CD8-positive, alpha-beta memory T cell (primary cell): ENCODE measurements at places on chromosomes 13 and 19.
A peak's percentile ranks its signal among the peaks of the same experiment; 100 is the strongest.

DNA sequence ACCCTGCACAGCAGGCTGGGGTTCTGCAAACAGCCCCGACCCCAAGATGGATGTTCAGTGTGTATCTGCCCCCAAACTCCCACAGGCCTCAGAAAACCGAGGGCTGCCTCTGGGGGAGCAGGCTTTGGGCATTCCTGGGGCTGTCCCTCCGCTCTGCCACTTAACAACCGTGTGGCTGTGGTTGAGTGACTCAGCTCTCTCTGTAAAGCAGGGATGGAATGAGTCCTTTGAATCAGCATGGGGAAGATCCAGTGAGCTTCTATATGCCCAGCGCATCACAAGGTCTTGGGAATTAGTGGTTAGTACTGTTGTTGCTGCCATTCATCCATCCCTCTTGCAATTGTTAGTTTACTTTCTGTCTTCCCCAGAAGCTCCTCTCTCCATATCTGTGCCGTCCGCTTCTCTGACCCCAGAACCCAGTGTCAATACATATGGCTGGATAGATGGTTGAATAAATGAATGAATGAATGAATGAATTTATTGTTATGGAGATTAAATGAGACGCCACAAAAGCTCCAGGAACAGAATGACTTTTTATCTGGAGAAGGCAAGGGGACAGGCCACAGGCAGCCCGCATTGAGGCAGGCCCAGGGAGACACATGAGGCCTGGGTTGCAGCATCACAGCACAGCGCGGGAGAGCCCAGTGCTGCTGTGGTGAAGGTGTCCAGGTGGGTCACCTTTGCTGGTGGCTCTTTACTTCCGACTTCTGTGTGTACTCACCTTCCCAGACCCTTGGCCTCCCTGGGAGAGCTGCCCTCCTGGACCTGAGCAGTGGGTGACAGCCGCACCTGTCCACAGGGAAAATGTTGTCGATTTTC is 89.2 kb downstream of the RGCC start:
- no peak for DNase-seq

- DNase-seq = no peak
Measured at GRCh38 chr13:111046590-111047141, 68.4 kb upstream of the ARHGEF7 start.

GRCh38 chr19:18859676-18860301 is 28.0 kb downstream of the UPF1 start:
- DNase-seq = no peak

- DNase-seq = no peak
Measured at GRCh38 chr13:23433171-23434153, at the start of gene SACS. TSS of gene SACS (minus strand) at chr13:23433702. CDS start at chr13:23411239, 22,463 bp downstream.

DNA sequence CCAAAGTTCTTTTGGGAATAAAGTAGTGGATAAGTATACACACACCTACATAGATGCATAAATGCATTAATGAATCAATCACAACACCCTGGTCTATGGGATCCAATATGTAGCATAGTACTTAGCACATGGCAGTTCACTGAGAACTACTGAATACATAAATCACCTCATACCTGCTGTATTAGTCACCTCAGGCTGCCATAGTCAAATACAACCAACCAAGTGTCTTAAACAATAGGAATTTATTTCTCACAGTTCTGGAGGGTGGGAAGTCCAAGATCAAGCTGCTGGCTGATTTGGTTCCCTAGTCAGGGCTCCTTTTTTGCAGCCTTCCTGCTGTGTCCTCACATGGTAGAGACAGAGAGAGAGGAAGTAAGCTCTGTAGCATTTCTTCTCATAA is 228.2 kb downstream of the NHLRC3 start:
- DNase-seq = no peak

- DNase-seq = no peak
Measured at GRCh38 chr13:30038884-30039283, 188.5 kb upstream of the UBL3 start.

DNA sequence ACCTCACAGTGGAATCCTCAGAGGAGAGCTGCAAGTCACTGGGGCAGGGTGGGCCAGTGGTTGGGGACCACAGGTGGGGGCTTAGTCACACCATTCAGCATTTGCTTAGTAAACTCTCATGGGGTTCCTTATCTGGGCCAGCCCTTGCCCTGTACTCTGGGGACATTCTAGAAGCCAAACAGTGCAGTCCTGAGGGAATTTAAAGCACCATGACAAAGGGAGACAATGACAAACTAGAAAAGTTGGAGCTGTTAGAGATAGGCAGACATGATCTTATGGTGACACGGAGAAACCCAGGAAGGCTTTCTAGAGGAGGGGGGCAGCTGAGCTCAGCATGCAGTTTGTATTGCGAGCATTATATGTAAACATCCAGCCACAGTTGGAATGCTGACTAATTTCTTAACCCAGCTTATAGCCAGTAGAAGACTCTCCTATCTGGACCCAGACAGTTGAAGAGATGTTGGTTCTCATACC is 87.6 kb downstream of the ZNF429 start:
- DNase-seq = no peak

- no peak for DNase-seq
Measured at GRCh38 chr13:79995334-79995733, 345.6 kb downstream of the SPRY2 start.

DNA sequence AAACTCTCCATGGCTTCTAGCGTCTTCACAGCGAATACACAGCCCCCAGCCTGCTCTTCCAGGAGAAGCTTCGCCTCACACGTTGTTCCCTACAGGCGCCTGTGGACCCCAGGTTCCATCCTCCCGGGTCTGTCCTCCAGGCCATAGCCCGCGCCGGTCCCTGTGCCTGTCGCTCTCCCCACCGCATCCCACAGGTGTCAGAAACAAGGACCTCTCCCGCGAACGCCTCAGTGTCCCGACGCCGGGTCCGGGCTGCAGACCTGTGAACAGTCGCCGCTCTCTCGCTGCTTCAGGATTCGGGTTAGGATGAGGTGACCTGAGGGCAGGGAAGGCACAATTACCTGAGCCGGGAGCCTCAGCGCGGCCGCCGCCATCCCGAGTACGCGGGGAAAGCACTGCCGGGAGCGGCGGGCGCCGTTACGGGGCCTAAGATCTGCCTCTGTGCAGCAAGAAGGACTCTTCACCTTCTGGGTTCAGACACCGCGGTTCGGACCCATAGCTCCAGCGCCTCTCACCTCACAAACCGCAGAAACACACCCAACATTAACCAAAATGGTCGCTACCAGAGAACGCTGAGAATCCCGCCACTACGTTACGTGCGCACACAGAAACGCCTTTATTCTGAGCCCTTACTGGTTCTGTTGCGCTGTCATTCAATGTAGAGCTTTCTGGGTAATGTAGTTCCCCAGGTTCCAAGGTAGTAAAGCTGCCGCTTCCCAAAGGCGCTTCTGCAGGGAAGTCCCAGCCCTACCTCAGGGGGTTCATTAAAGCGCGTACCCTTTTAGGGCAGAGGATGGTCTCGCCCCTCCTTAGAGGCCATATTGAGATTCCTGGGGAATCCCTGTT is at the start of gene ZNF418:
Gene ZNF418, minus strand, starts transcription at position 583 of the 846 bp plus-strand sequence. CDS start 1,580 bp downstream, outside the sequence.
- peak; percentile 50 for DNase-seq

DNA sequence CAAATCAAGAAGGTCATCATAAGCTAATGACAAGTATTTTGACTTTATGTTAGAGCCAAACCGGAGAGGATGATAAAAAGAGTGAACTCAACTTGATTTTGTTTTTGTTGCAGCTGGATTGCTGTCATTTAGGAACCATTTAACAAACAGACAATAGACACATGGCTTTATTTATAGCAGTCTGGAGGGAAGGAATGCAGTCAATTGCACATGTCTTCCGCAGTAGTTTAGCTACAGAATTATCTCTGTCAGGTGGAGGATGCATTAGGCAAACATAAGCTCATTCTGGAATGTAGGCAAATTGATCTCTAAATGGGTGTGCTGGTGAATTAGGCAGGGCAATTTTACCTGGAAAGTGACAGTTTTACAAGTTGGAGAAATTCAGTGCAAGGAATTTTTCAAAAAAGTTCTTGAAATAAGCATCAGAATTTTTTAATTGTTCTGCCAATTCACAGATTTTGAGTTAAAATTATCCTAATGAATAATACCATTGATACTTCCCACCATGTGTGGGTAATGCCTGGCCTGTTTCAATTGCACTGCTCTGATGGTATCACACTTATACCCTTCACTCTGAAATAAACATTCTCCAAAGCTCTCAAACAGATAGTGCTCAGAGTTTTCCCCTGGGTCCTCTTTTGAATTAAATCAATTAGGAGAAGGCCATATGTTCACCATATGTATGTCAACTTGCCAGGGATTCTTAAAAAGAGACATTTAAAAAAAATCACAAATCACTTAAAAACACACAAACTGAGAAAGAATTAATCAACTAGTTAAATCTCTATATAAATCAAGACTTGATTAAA is 318.3 kb downstream of the NDFIP2 start:
- DNase-seq = no peak

- no peak for DNase-seq
Measured at GRCh38 chr19:13633109-13633508, 126.8 kb upstream of the CACNA1A start.

GRCh38 chr13:32127691-32128090 is 96.1 kb downstream of the FRY start:
- no peak for DNase-seq

DNA sequence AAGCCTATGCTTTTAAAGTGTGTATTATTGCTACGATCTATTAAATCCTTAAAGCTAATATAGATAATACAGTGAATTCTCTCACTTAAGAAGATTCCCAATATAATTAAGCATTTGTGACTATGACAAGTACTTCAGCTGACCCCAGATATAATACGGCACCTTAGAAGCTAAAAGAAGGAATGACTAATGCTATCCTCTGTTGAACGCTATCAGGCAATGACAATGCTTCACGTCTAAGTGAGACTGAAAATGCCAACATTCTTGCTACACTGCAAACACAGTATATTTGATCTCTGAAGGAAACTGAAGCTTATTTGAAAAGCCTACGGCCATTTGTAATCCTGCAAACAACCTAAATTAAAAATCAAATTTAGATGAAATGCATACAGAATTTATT is 19.7 kb downstream of the VWA8 start:
- no peak for DNase-seq

DNA sequence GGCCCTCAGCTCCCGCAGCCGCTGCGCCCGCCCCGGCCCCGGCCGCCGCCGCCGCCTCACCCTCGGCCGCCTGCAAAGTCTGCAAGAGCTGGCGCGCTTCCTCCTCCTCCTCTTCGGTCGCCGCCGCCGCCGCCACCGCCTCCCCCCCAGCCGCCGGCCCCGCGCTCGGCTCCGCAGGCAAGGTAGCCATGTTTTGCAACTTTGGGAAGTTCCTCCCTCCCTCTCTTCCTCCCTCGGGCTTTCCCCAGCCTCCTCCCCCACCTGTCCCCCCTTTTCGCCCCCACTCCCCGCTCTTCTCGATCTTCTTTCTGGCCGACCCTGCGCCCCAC is 433 bp downstream of the SIX5 start:
- no peak for DNase-seq

DNA sequence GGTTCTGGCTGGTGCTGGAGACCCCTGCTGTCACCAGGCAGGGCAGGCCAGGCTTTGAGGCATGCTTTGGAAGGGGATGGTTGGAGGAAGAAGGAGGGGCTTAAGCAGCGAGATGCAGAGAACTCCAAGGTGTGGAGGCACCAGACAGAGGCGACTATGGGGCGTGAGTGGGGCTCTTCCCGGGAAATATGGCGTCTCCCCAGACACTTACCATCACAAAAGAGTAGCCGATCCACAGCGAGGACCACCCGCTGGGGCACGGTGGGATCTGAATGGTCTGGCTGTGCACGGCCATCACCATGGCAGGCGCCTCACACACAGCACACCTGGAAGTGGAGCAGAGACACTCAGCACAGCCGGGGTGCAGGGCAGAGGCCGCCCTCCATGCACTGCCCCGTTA is 151.9 kb downstream of the COL4A1 start:
- no peak for DNase-seq

GRCh38 chr13:74424455-74424854 is 290.3 kb upstream of the KLF12 start:
- DNase-seq = no peak

DNA sequence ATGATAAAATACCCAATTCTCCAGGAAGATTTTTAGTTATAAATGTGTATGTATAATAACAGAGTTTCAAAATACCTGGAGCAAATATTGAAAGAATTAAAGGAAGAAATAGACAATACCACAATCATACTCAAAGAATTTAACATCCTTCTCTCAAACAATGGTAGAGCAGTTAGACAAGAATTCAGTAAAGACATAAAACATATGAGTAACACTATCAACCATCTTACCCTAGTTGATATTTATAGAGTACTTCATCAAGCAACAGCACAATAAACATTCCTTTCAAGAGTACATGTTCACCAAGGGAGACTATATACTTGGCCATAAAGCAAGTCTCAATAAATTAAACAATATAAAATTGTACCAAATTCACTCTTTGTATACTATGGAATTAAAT is 108.4 kb downstream of the DLEU7 start:
- DNase-seq = no peak
